Stimulated activated CD8-positive, alpha-beta memory T cell treated with anti-CD3 and anti-CD28 coated beads, Interleukin-4, amount 100 ng/mL, for 1 hour (primary cell): ENCODE measurements at places on chromosomes 12 and 14.
A peak's percentile ranks its signal among the peaks of the same experiment; 100 is the strongest.

DNA sequence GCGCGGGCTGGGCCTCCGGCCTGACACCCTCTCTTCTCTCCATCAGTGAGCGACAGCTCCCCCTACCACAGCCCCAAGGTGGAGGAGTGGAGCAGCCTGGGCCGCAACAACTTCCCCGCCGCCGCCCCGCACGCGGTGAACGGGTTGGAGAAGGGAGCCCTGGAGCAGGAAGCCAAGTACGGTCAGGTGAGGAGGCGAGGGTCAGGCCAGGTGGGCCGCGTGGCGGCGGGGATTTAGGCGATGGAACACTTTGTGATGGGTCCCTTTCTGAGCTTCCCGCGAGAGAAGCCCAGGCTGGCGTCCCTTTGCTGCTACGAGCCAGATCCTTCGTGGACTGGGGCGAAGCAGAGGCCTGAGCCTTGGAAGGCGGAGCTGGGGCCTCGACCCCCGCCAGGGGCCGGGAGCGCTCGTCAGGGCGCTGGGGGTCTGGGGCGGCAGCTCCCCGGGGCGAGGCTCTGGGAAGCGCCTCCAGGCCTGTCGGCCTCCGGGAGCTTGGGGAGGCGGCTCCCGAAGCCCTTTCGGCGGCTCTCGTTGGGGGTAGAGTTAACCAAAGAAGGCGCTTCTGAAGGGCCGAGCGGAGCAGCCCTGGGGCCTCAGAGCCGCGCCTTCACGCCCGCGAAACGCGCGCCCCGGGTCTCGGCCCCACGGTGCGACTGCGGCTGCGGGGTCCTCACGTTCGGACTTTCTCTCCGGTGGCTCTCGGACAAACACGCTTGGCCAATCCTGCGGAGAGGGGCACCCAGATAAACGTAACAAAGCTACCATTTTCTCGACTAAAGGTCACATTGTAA, 5.0 kb downstream of the PAX9 start:
- no peak for DNase-seq

GRCh38 chr14:79111987-79112501, 941.9 kb downstream of the NRXN3 start:
- DNase-seq, result no peak

GRCh38 chr12:47876440-47876960, 28.3 kb downstream of the VDR start:
- DNase-seq, result no peak

GRCh38 chr12:9041321-9041720, 52.0 kb downstream of the KLRG1 start:
- DNase-seq, result no peak

DNA sequence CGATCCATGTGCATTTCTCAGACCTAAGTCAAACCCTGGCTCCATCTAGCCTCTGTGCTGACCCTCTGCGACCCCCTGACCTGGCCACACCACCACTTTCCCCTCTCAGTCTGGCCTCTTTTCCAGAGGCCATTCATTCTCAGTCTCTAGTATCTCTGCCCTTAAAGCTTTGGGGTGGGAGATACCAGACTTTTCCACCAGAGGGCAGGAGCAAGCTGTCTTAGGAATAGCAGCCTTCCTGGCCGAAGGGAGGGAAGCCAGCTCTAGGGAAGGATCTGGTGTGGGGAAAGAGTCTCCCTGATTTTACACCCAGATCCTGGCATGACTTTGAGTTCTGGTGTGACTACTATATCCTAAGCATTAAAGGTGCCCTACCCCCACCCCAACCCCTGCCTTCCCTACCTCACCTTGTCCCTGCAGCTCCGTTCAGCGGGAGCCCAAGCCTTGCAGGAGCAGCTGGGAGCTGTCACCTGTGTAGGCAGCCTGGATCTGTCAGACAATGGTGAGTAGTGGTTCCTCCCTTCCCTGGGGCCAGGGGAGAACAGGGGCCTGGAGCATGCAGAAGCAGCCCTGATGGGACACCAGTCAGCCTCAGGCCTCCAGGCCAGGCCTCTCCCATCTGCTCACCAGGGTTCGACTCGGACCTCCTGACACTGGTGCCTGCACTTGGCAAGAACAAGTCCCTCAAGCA, 6.6 kb downstream of the CARMIL3 start:
- DNase-seq, result peak; percentile 22
